ENCODE measurements at places on chromosomes 6 and 20. TPM values are rescaled to one million over a fixed set of nuclear protein-coding genes. Genes with fewer than 3 reads are reported as not detected.

Gene LRRN4
- polyA plus RNA-seq: 135 TPM

Gene IER3
- polyA plus RNA-seq: 20.1 TPM

Gene CTAGE9
- not detected for polyA plus RNA-seq

Gene SPATS1
- not detected for polyA plus RNA-seq

Gene GDAP1L1
- polyA plus RNA-seq: 5.5 TPM

Gene CDKN1A
- polyA plus RNA-seq: 70.8 TPM

Gene NKX2-4
- polyA plus RNA-seq: not detected

Gene RRAGD
- 40.1 TPM for polyA plus RNA-seq

Gene MATN4
- not detected for polyA plus RNA-seq

Gene NFATC2
- polyA plus RNA-seq: 11.3 TPM

Gene NKX2-2
- polyA plus RNA-seq: not detected

Gene CDH4
- polyA plus RNA-seq: 0.43 TPM

Gene NDUFAF5
- 60.7 TPM for polyA plus RNA-seq

Gene DUSP15
- 7.2 TPM for polyA plus RNA-seq

Gene CAPN11
- polyA plus RNA-seq: not detected

Gene PNLDC1
- polyA plus RNA-seq: 0.31 TPM

Gene SNX21
- polyA plus RNA-seq: 42.7 TPM

Gene COL20A1
- 1.4 TPM for polyA plus RNA-seq

Gene TDP2
- 68.7 TPM for polyA plus RNA-seq

Gene GPLD1
- polyA plus RNA-seq: 0.39 TPM

Gene LMBRD1
- polyA plus RNA-seq: 24.4 TPM

Gene GSTA1
- polyA plus RNA-seq: 0.67 TPM

Gene EYA4
- polyA plus RNA-seq: 0.06 TPM

Gene BPIFB1
- polyA plus RNA-seq: not detected

Gene TINAG
- not detected for polyA plus RNA-seq

All from cardiac muscle cell (in vitro differentiated cells and primary cell).